ENCODE measurements at places on chromosomes 2 and 18. TPM values are rescaled to one million over a fixed set of nuclear protein-coding genes. Genes with fewer than 3 reads are reported as not detected.

- no peak for DNase-seq
- H3K27me3 ChIP-seq, result no peaks in the 10 kb centered on the region
- no peaks in the 10 kb centered on the region for H3K36me3 ChIP-seq
- H3K4me1 ChIP-seq, result peaks cover 16% of the 10 kb centered on the region
Measured at GRCh38 chr2:54183281-54183680, 67.9 kb downstream of the ACYP2 start.

- H3K36me3 ChIP-seq, result no peaks in the 10 kb centered on the region
- H3K4me3 ChIP-seq, result no peak overlapping the region
- no peaks in the 10 kb centered on the region for H3K27me3 ChIP-seq
- no peak overlapping the region for H3K27ac ChIP-seq
- no peaks in the 10 kb centered on the region for H3K4me1 ChIP-seq
- no peak for DNase-seq
Measured at GRCh38 chr2:205259121-205259520, 423.2 kb upstream of the NRP2 start.

DNA sequence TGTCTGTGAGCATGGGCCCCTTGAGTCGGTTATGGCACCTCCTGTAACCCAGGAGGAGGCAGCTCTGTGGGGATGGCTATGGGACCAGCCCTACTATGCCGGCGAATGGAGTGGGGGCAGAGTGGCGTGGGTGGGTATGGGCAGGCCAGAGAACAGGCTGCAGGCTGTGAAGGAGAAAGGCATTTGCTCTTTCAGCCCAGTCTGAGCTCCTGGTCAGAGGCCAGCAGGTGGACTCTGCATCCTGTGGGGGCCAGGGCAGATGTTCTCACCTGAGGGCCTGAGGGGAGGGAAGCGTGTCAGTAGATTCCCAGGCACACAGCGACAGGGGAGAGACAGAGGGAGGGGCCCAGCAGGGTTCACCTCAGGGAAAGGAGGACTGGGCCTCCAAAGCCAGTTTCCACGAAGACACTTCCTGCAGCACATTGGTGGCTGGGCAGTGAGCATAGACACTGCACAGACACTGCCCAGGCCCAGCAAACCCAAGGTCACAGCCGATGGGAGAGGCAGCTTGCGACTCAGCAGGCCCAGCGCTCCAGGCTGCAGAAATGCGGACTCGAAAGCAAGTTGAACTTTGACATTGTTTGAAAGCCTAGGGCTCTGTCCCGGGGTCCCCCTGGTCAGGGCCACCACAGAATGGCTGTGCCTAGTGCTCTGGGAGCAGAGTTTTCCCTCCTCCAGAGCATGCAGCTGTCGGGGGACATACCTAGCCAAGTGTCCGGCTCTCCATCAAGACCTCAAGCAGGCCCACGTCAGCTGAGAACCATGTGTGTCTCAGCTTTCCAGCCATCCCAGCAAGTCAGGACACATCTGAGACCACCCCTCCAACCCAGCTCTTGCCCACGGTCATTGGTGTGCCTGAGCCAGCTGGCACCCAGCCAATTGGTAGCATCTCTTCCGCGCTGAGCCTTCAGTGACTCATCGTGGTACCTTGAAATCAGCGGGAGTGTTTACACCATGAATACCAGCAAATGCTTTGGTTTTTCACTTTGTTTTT is 53.8 kb downstream of the TGOLN2 start:
- no peaks in the 10 kb centered on the region for H3K36me3 ChIP-seq
- no peak for DNase-seq
- no peak overlapping the region for H3K4me3 ChIP-seq
- peaks cover 46% of the 10 kb centered on the region for H3K4me1 ChIP-seq
- peak overlapping the region; percentile 13 for H3K27ac ChIP-seq
- no peaks in the 10 kb centered on the region for H3K27me3 ChIP-seq

- no peaks in the 10 kb centered on the region for H3K36me3 ChIP-seq
- no peak overlapping the region for H3K4me3 ChIP-seq
- peaks cover 23% of the 10 kb centered on the region for H3K4me1 ChIP-seq
- H3K27ac ChIP-seq, result no peak overlapping the region
- DNase-seq, result no peak
Measured at GRCh38 chr2:175152242-175152641, 15.8 kb downstream of the ATF2 start.

GRCh38 chr18:59823596-59824195 is 76.1 kb upstream of the PMAIP1 start:
- no peak overlapping the region for H3K27ac ChIP-seq
- no peaks in the 10 kb centered on the region for H3K36me3 ChIP-seq
- H3K27me3 ChIP-seq, result no peaks in the 10 kb centered on the region
- DNase-seq, result no peak
- no peak overlapping the region for H3K4me3 ChIP-seq

DNA sequence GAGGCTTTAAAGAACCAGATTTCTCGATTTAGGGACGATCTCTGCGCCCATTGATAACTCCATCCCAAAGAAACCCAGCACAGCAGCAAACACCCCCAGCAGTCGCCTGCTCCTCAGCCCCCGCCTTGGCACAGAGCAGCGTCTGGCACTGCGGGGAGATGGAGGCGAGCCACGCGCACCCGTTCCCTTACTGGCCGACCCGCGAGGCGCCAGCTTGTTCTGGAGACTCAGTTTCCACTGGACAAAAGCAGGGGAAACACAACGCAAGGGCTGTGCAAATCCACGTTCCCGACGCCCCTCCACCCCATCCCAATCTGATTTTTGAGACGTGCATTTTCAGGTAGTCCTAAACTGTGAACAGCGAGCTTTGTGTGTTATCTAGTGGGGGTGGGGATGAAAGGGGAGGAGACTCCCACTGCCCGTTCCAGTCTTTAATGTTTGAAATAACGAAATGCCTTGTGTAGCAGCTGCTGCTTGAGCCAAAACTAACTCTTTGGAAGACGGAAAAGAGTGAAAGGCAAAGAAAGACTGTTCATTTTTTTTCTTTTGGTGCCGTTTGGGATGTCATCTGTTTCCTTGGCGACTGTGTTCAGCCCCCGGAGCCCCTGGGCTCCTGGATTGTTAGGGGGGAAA is 143.2 kb downstream of the MEIS1 start:
- H3K27me3 ChIP-seq, result peaks cover 8% of the 10 kb centered on the region
- H3K4me3 ChIP-seq, result peak overlapping the region; percentile 74
- H3K27ac ChIP-seq, result peak overlapping the region; percentile 91
- H3K36me3 ChIP-seq, result no peaks in the 10 kb centered on the region
- peaks cover 41% of the 10 kb centered on the region for H3K4me1 ChIP-seq

- no peaks in the 10 kb centered on the region for H3K27me3 ChIP-seq
- no peaks in the 10 kb centered on the region for H3K36me3 ChIP-seq
- DNase-seq, result no peak
- no peak overlapping the region for H3K4me3 ChIP-seq
Measured at GRCh38 chr2:148900350-148900837, 25.4 kb downstream of the KIF5C start.

DNA sequence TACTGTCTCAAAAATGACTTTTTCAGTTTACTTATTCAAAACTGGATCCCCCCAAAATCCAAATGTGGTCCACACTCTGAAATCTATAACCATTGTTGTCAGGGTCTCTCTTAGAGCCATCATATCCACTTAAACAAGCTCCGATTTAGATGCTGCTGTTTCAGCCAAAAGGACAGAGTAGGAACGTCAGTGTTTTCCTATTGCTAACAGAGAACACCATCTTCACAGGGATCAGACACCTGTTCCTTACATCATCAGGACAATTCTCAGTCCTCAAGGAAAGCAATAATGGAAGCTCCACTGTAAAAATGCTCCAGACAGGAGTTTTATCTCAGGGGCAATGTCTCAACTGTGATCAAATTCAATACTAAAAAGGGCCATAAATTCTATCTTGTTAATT is 155.4 kb downstream of the STK39 start:
- no peak overlapping the region for H3K27ac ChIP-seq
- H3K4me1 ChIP-seq, result no peaks in the 10 kb centered on the region
- H3K36me3 ChIP-seq, result no peaks in the 10 kb centered on the region
- no peak overlapping the region for H3K4me3 ChIP-seq
- DNase-seq, result no peak

- H3K4me3 ChIP-seq, result no peak overlapping the region
- no peak overlapping the region for H3K27ac ChIP-seq
- H3K27me3 ChIP-seq, result no peaks in the 10 kb centered on the region
- H3K36me3 ChIP-seq, result no peaks in the 10 kb centered on the region
Measured at GRCh38 chr18:50671376-50671775, 111.5 kb downstream of the MAPK4 start.

GRCh38 chr2:168851674-168852320 is 38.4 kb downstream of the SPC25 start:
- no peak for DNase-seq
- no peaks in the 10 kb centered on the region for H3K36me3 ChIP-seq
- H3K4me3 ChIP-seq, result no peak overlapping the region
- H3K27ac ChIP-seq, result no peak overlapping the region

GRCh38 chr2:131419441-131419840 is 55.5 kb upstream of the RAB6D start:
- no peaks in the 10 kb centered on the region for H3K27me3 ChIP-seq
- H3K4me1 ChIP-seq, result no peaks in the 10 kb centered on the region
- H3K36me3 ChIP-seq, result no peaks in the 10 kb centered on the region
- DNase-seq, result no peak

RAB17 gene
- total RNA-seq, result 6.4 TPM

C2orf78 gene
- not detected for total RNA-seq

BOLL gene
- total RNA-seq, result not detected

PLGLB1 gene
- 2.0 TPM for total RNA-seq

FAM136A gene
- 15.0 TPM for total RNA-seq

PNKD gene
- total RNA-seq, result 38.4 TPM

REG3A gene
- 2.8 TPM for total RNA-seq

EEF1B2 gene
- 215 TPM for total RNA-seq

SGPP2 gene
- total RNA-seq, result 0.28 TPM

GATA6 gene
- 92.7 TPM for total RNA-seq

SNED1 gene
- 133 TPM for total RNA-seq

MAB21L4 gene
- total RNA-seq, result not detected

FOXI3 gene
- not detected for total RNA-seq
